ENCODE measurements at places on chromosomes 2 and 18. TPM values are rescaled to one million over a fixed set of nuclear protein-coding genes. Genes with fewer than 3 reads are reported as not detected.

Gene LONRF2
- under 0.01 TPM for total RNA-seq

GRCh38 chr2:64854773-64855237 lies 134.4 kb upstream of the SLC1A4 start:
- H3K4me3 ChIP-seq = no peak overlapping the region
- H3K4me1 ChIP-seq = peaks cover 25% of the 10 kb centered on the region
- H3K27me3 ChIP-seq = no peaks in the 10 kb centered on the region
- no peaks in the 10 kb centered on the region for H3K36me3 ChIP-seq
- DNase-seq = peak; percentile 35
- H3K27ac ChIP-seq = no peak overlapping the region

- H3K27me3 ChIP-seq = no peaks in the 10 kb centered on the region
- H3K27ac ChIP-seq = no peak overlapping the region
- no peaks in the 10 kb centered on the region for H3K4me1 ChIP-seq
These were observed 55.7 kb upstream of the LYPD1 start for GRCh38 chr2:132725748-132726147.

Gene ORC4
- total RNA-seq = 21.1 TPM

Measured in fibroblast of lung (primary cell).